ENCODE measurements at places on chromosomes 3 and 15.

DNA sequence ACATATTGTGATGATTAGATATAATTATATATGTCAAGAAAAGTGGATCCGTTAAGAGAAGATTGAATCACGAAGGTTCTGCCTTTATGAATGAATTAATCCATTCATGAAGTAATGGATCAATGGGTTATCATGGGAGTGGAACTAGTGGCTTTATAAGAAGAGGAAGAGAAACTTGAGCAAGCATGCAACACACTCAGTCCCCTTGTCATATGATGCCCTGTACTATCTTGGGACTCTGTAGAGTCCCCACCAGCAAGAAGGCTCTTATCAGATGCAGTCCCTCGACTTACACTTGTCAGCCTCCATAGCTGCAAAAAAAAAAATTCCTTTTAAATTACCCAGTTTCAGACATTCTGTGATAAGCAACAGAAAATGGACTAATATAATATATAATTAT lies 301.9 kb downstream of the RAP2B start:
- no peak for DNase-seq

- DNase-seq: no peak
These were observed 106.9 kb downstream of the LRRN1 start for GRCh38 chr3:3906171-3906570.

- DNase-seq: no peak
These were observed 13.2 kb upstream of the TEX9 start for GRCh38 chr15:56351957-56352506.

DNA sequence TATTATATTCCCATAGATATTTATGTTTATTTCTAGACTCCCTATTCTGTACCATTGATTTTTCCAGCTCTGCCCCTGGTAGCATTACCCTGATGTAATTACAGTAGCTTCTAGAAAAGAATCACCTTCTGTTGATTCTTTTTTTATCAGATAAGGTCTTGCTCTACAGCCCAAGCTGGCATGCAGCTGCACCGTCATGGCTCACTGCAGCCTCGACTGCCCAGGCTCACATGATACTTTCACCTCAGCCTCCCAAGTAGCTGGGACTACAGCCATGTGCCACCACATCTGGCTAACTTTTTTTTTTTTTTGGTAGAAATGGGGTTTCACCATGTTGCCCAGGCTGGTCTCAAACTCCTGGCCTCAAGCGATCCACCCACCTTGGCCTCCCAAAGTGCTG lies 41.8 kb downstream of the SLC24A1 start:
- no peak for DNase-seq

- no peak for DNase-seq
These were observed 13.3 kb upstream of the CD200 start for GRCh38 chr3:112319516-112320276.

DNA sequence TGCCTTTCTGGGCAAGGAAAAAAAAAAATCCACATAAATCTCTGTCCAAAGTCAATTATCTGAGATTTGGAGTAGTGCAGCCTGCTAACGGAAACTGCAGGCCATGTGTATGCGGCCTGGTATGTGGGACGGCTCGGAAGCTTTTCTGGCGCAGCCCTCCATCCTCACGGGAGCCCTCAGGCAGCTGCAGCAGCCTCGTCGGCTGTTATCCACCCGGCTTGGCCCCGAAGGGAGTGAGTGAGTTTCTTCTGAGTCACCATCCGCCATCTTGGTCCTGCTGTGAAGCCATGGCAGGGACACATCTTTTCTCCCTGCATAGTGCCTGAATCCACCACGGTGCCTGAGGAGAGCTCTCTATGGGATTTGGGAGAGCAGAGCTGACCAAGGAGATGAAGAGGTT lies 62.8 kb downstream of the POLR2M start:
- peak; percentile 55 for DNase-seq

DNA sequence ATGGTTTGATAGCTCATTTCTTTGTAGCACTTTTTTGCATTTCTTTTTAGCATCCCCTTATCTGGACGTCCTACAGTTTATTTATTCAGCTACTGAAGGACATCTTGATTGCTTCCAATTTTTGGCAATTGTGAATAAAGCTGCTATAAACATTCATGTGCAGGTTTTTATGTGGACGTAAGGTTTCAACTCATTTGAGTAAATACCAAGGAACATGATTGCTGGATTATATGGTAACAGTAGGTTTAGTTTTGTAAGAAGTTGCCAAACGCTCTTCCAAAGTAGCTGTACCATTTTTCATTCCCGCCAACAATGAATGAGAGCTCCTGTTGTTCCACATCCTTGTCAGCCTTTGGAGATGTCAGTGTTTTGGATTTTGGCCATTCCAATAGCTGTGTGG lies 29.5 kb upstream of the ACTL6A start:
- DNase-seq: no peak

DNA sequence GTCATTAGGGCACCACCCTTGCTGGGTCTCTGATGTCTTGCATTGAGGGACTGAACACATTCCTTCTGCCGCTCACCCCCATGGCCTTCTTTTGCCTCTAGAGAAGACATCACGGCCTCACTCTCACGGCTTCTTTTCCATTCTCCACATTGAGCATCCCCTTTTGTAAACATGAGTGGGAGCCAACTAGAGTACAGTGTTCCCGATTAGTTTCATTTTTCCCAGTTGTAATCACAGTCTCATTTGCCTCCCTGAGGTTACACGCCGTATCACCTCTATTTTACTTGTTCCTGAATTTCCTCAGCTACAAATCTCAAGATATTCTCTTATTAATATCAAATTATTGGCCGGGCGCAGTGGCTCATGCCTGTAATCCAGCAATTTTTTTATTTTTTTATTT lies 17.5 kb downstream of the USP13 start:
- DNase-seq: no peak

GRCh38 chr3:32685543-32686185 lies 676 bp downstream of the CNOT10 start:
- DNase-seq: no peak

GRCh38 chr3:20197775-20198174 lies 11.8 kb upstream of the SGO1 start:
- DNase-seq: no peak

GRCh38 chr3:138263104-138263503 lies 66.5 kb downstream of the NME9 start:
- DNase-seq: no peak

DNA sequence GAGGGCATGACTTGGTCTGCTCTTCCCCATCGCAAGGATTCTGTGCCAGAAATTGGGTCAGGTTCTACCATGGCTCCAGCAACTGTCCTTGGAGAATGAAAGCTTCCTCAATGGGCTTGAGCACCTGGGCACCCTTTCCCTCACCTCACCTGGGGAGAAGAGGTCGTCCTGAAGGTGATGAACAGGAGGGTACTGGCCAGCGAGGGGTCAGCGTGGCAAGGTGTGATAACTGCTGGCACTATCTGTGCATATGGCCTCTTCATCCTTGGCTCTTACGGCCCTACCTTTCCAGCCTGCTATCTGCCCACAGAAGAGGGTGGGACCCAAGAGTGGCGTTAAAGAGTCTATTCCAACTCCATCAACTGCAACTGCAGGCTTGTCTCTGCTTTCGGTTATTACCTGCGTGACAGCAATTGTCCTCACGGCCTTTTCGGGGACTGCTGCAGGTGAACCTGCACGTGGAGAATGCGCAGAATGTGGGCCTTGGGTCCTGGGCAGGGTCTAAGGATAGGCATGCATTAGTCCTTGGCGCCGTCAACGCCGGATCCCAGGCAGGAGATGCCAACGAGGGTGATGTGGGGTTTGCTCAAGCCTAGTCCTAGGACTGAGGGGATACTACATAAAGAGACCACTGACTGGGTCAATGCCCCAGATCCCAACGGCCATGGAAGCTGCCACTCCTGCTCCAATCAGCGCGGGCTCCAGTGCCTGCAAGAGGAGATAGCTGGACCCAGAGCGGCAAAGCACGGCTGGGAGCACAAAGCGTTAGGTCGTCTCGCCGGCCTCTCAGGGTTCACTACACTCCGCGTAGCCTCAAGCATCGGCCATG lies 625 bp upstream of the RBM15B start:
- DNase-seq: no peak

All from BJ (cell line).